Karpas-422 (cell line): ENCODE measurements at places on chromosomes 2 and 18. TPM values are rescaled to one million over a fixed set of nuclear protein-coding genes. Genes with fewer than 3 reads are reported as not detected.

GRCh38 chr2:74101574-74102300, 46.0 kb downstream of the BOLA3 start:
- no peak for DNase-seq

The HOXD12 gene
- total RNA-seq, result 1.0 and 1.9 TPM in 2 replicates

The INPP5D gene
- total RNA-seq, result 145 and 155 TPM in 2 replicates

The TWIST2 gene
- 0.67 TPM in 1 of 2 replicates, not detected in the other for total RNA-seq

- peak; percentile 83 for DNase-seq
Measured at GRCh38 chr2:229431327-229431954, 160.4 kb upstream of the PID1 start.

The TEKT4 gene
- not detected in 2 replicates for total RNA-seq

GRCh38 chr2:1476617-1477195, 63.4 kb downstream of the TPO start:
- DNase-seq, result no peak

- no peak for DNase-seq
Measured at GRCh38 chr2:106095478-106096298, 98.4 kb downstream of the UXS1 start.

- peak; percentile 28 for DNase-seq
Measured at GRCh38 chr2:168159754-168160585, 87.4 kb downstream of the STK39 start.

GRCh38 chr2:28613633-28614501, 118.0 kb downstream of the PLB1 start:
- no peak for DNase-seq

- DNase-seq, result no peak
Measured at GRCh38 chr2:154696810-154697417, 1.6 kb upstream of the KCNJ3 start.

DNA sequence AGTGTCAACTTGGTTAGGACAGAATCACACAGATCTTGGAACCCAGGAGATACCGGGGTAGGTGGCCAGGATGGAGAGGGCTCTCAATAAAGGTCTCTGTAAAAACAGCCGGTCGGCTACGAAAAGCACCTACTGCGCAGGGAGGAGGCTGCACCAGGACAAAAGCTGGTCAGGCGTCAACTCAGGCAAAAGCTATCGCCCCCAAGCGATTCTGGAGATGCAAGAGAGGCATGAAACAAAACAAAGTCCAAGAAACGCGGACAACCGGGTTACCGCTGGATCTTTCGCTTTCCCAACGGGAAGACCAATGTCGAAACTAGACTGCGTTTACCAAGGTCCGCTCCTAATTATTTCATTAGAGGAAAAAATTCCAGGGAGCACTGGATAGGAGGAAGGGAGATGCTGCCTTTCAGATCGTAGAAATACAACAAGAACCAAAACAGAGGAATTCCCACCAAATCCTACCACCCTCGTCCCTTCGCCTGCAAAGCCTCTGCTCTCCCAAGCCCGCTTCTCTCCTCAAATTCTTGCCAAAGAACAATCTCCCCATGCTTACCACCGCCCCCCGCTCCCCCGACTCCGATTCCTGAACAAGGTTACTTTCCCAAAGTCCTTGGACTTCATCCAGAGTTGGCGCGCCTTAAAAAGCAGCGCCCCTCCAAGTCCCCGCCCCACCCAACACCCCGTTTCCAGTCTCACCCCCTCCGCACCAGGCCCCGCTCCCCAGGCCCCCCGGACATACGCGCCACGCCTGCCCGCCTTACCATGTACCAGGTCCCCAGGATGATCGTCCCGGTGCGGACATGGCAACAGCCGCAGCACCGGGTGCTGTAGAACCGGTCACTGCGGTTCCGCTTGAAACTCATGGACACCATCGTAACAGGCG, 539 bp downstream of the LAPTM4A start:
- peak; percentile 74 for DNase-seq

The ZNF532 gene
- 20.3 and 34.9 TPM in 2 replicates for total RNA-seq

DNA sequence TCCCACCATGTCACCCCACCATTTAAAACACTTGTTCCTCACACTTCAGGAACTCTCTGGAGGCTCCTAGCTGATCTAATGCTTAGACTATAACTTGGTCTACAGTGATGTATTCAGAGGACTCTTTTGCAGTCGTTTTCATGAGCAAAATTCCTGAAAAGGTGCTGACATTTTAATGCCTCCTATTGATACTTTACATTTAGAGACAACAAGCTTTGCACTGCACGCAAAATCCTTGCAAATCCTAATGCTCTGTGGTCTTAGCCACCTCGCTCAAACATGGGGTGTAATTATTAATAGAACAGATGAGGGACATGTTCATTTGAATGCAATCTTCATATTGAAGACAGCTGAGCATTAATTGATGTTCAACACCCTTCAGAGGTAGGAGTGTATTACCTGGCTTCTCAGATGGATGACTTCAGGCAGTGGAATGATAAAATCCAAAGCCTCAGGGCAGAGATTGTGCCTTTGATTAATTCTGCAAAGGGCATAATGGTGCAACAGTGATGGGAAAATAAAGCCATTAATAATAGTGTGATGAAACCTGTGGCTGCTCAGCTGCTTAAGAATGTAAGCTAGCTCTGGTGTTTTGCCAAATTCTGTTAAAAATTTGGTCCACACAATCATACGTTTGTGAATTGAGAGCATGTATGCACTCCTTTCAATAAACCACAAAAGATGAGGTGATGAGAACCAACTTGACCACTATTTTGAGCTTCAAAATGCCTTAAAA, 5.4 kb downstream of the CTAGE1 start:
- no peak for DNase-seq

The DYNAP gene
- total RNA-seq, result not detected in 2 replicates

The OBSL1 gene
- not detected in 2 replicates for total RNA-seq

DNA sequence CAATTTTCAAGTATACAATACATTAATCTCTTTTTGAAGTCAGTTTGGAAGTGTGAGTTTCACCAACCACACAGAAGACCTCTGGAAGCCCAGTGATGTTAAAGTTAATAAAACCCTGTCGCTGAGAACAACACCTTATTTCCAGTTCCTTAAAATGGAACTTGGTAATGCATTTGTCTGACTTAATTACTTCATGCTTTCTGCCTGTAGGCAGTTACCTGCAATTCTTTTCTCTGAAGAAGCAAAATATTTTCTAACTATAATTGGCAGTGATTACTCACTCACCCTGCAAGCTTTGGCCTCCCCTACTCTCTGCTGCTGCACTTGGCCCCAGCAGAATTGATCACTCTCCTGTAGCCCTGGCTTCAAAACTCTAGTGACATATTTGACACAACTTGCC, 81.5 kb downstream of the TXNL1 start:
- no peak for DNase-seq

The RGPD3 gene
- not detected in 2 replicates for total RNA-seq

The LANCL1 gene
- 48.7 and 126 TPM in 2 replicates for total RNA-seq

The DOCK10 gene
- total RNA-seq, result 0.15 and 0.76 TPM in 2 replicates

- no peak for DNase-seq
Measured at GRCh38 chr18:26207937-26208336, 18.3 kb upstream of the TAF4B start.
